ENCODE measurements at places on chromosomes 16 and 17. TPM values are rescaled to one million over a fixed set of nuclear protein-coding genes. Genes with fewer than 3 reads are reported as not detected.

NPIPB9 gene
- total RNA-seq = 1.6 TPM

GRCh38 chr17:39627047-39627711, 427 bp downstream of the PPP1R1B start:
- DNase-seq = no peak

HSF4 gene
- total RNA-seq = 123 TPM

GRCh38 chr16:11546608-11547061, 40.1 kb downstream of the LITAF start:
- no peak for DNase-seq

NPIPA1 gene
- total RNA-seq = 214 TPM

- no peak for DNase-seq
Measured at GRCh38 chr17:10120109-10120485, 78.3 kb downstream of the GAS7 start.

- DNase-seq = no peak
Measured at GRCh38 chr17:10477701-10478100, 8.3 kb upstream of the MYH4 start.

CLEC18A gene
- total RNA-seq = 1.2 TPM

- DNase-seq = no peak
Measured at GRCh38 chr17:55705847-55706246, 16.8 kb downstream of the TMEM100 start.

- no peak for DNase-seq
Measured at GRCh38 chr16:84067640-84068039, 25.0 kb upstream of the SLC38A8 start.

DNA sequence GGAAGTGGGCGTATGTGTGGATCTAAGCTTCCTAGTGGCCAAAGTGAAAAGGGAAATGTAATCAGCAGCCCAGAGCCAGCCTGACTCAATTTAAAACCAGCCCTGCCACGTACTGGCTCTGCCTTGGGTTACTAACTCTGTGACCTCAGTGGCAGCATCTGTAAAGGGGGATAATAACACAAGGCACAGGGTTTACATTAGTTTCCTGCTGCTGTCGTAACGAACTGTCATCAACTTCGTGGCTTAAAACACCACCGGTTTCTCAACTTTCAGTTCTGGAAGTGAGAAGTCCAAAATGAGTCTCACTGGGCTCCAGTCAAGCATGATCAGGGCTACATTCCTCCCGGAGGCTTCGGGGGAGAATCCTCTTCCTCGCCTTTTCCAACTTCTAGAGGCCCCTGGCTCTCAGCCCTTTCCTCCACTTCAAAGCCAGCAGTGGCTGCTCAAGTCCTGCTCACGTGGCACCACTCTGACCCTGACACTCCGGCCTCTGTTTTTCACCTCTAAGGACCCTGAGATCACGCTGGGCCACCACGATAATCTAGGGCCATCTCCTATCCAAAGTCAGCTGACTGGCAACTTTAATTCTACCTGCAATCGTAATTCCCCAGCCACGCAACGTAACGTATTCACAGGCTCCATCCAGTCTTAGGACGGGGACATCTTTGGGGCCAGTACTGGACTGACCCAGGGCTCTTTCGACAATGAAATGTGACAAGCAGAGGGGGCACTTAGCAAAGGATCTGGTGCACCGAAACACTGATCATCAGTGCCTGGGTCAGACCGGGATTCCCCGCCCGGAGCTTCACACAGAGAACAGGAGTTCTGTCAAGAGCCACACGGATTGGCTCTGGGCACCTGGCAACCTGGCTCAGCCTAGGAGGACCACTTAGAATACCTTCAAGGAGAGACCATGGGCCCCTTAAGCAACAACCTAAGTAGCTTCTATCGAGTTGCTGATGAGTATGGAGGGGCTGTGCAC, 14.5 kb downstream of the TMC6 start:
- DNase-seq = peak; percentile 48

TAC4 gene
- total RNA-seq = not detected
